Stimulated activated memory B cell treated with anti-CD40 and anti-IgM and Interleukin-4, amounts not matched to agents 10 μg/mL and 1 μg/mL and 100 μg/mL, for 72 hours (primary cell): ENCODE measurements at places on chromosomes 6 and 20.

GRCh38 chr20:35010405-35011192 lies 54.9 kb downstream of the MYH7B start:
- ATAC-seq: no peak

DNA sequence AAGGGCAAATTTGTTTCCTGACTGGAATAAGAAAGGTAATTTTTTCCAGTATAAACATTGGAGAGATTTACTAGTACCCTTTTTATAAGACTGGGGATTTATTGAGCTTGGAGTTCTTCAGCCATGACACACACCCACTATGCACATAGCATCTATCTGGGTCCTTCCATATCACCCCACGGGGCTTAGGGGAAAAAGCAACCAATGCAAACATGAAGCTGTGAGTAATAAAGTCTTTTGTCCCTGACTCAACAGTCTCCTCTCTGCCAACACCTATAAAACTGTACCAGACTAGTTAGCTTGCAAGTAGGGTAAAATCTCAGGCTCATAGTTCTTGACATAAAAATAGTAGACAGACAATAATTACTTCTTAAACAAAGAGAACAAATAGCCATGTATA lies 23.4 kb downstream of the COL21A1 start:
- ATAC-seq: no peak

GRCh38 chr6:621931-622330 lies 35.0 kb downstream of the HUS1B start:
- ATAC-seq: no peak

DNA sequence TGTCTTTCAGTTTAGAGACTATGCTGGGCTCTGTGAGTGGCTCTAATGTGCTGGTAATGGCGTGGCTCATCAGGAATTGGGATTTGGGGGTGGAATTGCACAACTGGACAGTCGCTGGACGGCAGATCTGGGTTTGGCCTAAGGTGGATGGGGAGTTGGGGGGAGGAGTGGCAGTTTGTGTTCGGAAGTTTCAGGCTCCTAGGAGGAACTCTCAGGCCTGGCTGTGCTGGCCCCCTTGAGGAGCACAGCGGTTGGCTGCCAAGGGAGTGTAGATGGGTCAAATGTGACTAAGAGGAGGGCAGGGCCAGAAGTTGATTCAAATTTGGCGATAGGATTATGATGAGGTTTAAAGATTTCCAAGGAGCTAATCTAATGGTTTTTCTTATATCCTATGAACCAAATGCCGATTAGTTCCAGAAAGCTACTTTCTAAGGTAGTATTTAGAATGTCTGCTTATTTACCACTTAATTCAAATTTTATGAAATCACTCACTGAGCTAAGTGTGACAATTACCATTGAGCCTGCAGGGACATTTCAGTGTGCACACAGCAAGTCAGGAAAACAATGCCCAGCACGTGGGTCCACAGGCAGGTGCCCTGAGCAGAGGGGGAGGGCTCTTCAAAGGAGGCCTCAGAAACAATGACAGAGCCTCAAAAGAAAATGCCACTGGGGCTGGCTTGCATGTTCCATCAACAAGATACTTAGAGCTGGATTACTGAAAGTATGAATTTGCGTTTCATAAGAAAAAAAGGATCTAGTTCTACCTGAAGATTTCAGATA lies 111.0 kb downstream of the GJA10 start:
- no peak for ATAC-seq

DNA sequence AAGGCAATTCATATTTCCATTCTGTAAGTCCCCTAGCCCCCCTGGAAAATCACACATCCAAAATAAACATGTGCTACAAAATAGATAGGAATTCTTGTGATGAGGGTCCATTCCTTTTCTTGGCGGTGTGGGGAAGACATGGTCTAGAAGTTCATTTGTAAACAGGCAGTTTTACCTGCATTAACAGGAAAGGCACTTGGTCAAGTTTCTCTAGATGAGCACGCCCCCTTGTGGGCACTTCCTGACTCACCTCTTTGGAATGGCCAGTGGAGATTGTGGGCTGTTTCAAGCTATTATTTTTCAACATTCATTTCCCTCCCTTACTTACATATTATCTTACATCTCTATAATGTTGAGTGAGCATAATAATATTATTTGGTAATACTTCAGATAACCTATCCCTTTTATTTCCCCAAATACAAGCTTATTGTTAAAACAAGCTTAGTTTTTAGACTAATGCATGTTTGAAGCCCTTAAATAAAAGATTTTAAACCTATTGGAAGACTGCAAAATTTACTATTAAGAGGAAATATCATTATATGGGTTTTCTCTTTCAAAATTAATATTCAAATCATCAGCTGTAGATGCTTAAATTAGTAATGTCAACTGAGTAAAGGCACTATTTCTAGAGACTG lies 92.1 kb downstream of the TASP1 start:
- no peak for ATAC-seq

GRCh38 chr20:11379257-11380011 lies 538.3 kb upstream of the BTBD3 start:
- no peak for ATAC-seq

DNA sequence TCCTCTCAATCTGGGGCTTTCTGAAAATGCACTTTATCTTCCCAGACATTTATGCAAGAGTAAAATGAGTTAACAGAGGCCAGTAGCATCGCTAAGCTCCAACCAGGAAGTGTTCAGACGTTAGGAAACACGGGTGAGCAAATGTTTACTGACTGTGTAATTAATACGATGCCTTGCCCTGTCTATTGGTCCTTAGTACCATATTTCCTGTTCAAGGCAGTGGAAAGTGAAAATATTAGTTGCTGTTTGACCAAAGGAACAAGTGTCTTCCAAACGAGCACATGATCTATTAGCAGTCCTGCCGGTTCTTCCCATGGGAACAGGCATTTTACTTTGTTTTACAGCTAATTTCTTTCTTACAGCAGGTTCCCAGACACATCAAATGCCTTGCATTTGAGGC lies 311.1 kb upstream of the JAG1 start:
- ATAC-seq: no peak

GRCh38 chr6:169802790-169803189 lies 51.4 kb downstream of the ERMARD start:
- no peak for ATAC-seq

DNA sequence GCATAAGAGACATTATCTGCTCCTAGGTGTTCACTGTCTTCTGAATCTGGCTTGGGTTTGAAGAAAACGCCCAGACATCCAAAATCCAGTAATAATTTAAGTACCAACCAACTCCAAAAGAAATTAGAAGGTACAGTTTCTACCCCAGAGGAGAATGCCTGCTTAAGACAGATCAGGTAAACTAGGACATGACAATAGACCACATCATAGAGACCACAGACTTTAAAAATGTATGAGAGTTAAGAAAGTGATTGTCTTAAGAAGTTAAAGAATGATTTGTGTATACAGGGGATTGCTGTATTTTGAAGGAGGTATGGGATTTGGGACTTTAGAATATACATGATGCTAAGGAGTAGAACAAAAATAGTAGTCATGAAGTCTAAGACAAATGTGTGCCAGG lies 120.8 kb upstream of the EDN1 start:
- no peak for ATAC-seq

GRCh38 chr6:150667977-150668716 lies 68.5 kb downstream of the PLEKHG1 start:
- ATAC-seq: no peak

- no peak for ATAC-seq
Observed at GRCh38 chr6:19757036-19757435, 80.1 kb upstream of the ID4 start.

DNA sequence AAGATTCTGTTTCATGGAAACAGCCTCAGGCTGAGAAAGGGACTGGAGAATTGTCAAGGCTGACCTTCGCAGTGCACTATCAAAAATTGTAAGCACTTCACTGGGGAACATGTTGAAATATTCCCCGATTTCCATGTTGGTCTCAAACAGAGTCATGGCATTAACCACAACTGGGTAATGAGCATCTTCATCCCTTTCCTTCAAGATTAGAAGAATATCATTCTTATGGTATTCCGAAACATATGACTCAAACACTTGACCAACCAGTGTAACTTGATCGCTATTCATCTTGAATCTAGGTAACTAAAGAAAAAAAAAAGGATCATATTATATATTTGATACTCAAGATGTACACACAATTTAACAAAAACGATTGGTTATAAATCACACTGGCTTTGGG lies 3.5 kb downstream of the MCM9 start:
- no peak for ATAC-seq

- peak; percentile 47 for ATAC-seq
Observed at GRCh38 chr6:138719744-138720143, 53.8 kb upstream of the CCDC28A start.

GRCh38 chr6:72721346-72721745 lies 99.5 kb downstream of the KCNQ5 start:
- ATAC-seq: no peak

DNA sequence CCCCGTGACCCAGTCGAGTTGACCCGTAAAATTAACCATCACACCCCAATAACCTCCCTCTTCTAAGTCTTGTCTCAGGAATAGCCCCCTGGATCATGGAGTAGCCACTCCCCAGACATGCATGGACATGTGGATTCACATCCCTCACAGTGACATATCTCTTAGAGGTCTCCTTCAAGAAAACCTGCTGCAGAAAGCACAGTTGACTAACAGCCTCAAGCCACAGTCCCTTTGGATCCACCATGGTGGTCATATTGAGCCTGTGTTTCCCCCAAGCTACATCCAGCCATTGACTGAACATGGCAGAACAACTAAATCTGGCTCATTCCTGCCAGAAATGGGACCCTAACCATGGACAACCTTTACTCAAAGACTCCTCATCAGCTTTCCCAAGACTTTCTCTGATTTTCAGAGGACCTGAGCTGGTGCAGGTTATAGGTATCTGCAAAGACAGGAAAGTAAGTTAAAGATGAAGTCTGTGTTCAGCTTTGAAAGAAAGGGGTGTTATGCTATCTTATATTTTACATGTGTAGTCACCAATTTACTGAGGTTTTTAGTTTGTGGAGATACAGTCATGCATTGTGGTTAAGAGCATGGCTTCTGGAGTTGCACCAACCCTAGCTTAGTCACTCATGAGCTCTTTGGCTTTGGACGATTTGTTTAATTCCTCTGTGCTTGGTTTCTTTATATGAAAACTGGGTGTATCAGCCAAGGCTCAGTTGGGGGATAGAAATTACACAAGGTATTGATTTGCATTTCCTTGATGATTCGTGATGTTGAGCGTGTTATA lies 219.1 kb downstream of the MYLK4 start:
- no peak for ATAC-seq

- ATAC-seq: no peak
Observed at GRCh38 chr6:29739136-29739881, 16.1 kb downstream of the HLA-F start.

DNA sequence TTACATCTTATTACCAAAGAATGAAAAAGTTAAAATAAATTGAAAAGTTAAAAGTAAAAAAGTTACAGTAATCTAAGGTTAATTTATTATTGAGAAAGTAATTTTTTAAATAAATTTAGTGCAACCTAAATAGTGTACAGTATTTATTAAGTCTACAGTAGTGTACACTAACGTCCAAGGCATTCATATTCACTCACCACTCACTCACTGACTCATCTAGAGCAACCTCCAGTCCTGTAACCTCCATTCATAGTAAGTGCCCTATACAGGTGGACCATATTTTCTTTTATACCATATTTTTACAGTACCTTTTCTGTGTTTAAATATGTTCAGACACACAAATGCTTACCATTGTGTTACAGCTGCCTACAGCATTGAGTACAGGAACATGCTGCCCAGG lies 624.7 kb upstream of the NOX3 start:
- no peak for ATAC-seq

GRCh38 chr20:760751-761417 lies 7.4 kb downstream of the SLC52A3 start:
- peak; percentile 18 for ATAC-seq

DNA sequence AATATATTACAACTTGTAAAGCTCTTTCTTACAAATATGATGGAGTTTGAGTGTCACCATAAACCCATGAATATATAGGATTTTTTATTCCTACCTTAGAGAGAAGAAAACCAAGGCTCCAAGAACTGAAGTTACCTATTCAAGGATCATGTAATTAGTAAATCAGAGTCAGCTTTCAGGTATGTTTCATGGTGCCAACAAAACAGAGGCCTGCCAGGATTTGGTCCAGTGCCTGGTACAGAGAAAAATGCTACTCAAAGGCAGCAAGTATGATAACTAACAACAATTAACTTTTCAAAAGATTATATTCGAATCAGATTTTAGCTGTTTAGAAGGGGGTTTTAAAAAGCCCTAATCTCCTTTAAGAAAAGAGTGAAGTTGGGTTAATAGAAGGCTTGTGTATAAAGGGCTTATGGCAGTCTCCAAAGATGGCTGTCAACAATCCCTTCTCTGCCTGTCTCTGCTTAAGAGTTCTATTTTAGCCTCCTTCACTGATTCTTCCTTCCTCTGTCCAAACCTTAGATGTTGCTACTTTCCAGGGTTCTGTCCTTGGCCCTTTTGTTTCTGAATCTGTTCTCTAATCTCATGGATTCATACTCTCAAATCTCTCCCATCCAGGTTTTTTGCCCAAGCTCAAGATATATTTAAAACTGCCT lies 7.8 kb downstream of the MAP3K7 start:
- no peak for ATAC-seq

- peak; percentile 88 for ATAC-seq
Observed at GRCh38 chr6:38572186-38572813, 67.4 kb downstream of the BTBD9 start.

DNA sequence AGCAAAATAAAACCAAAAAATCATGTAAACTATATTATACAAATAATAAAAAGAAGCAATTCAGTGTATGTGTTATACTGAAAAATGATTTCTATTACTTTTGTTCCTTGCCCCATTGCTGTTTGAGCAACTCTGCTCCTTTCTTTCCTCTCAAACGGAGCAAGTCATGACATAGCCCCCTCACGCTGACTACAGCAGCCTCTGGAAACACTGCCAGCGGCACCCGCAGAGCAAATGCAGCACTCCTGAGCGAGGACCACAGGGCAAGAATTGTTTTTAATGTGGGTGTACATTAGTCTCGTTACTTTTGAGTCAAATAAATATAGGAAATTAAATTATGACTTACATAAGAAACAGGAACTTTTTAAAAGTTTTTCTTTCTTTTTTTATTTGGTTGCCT lies 350.1 kb upstream of the HSF2 start:
- ATAC-seq: no peak

DNA sequence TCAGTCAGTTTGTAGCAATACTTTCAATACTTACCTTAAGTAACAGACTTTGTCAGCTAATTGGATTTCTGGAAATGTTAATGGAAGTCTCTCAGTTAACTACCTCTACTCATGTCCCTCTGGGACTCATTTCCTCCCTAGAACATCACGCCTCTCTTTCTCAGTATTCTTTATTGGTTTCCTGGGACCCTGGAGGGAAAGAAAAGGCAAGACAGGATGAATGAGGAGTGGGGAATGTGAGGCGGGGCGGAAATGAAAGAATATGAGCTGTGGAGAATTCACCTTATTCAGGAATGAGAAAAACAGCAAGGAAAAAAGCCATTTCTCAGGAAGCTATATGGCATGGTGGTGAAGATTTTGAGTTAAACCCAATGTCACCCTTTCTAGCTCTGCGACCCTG lies 62.7 kb downstream of the ANKS1A start:
- ATAC-seq: no peak

DNA sequence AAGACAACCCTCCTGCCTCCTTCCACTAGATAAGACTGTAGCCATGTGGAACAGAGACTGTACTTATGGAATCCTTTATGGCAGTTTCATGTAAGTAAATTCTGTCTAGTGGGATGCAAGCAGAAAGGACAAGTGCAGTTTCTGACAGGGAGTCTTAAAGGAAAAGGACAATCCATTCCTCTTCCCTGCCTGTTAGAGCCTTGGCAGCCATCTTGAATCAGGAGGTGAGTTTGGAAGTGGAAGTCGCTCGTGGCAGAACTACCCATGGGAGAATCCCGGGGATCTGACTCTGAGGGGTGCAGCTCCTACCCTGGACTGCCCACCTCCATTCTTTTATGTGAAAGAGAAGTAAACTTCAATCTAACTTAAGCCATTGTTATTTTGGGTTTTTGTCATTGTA lies 61.4 kb upstream of the AKAP12 start:
- no peak for ATAC-seq
